ENCODE measurements at places on chromosomes 2 and 18. TPM values are rescaled to one million over a fixed set of nuclear protein-coding genes. Genes with fewer than 3 reads are reported as not detected.

NEU2 gene
- not detected for polyA plus RNA-seq

DNA sequence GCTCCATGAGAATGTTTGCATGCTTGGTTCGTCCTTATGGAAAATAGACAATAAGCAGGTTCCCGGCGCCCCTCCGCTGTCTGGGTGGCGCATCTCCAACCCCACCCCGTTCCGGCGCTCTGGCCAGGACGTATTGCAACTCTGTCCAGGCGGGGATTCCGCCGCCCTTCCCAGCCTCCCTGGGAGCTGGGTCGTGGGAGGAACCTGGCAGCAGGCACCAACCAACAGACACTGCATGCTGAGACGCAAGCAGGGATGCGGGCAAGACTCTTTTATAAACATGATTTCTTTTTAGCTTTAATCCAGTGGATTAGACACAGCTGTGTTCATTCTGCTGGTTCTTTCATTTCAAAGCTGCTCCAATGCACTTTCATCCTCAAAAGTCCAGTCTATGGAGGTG is 240.2 kb downstream of the SH3BP4 start:
- DNase-seq, result no peak

ALLC gene
- polyA plus RNA-seq, result 0.87 TPM

GRCh38 chr2:168663993-168664392 is 138.4 kb upstream of the NOSTRIN start:
- no peak for DNase-seq

SATB2 gene
- 0.73 TPM for polyA plus RNA-seq

DNA sequence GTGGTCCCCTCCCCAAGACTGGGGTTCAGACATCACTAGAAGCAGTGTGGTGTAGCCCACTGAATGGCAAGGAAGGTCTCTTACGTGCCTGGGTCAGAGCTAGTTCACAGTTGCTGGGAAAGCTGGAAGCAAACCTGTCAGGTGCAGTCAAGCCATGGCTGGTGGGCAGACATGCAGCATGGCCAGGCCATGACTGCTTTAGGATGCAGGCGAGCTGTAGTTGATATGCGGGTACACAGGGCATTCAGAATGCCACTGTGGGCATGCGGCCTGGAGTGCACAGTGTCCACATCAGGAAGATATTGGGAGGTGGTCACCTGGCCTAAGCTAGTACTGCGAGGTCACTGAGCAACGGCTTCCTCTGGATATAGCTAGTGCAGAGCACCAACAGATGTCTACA is 11.8 kb upstream of the SLC9A4 start:
- no peak for DNase-seq

DNA sequence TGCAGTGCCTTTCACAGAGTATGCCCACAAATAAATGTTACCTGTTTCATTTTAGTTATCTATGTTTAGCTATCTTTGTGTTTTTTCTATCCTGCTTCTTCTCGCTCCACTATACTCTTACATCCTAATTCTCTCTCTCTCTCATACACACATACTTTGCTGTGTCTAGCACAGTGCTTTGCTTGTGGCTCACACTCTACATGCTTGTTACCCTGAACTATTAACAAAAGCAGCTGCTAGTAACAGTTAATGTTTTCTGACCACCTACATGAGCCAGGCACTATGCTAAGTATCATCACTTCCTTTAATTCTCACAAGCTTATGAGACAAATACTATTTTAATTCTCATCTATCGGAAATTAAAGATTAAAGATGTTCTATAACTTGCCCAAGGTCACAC is 390.5 kb upstream of the HNRNPA3 start:
- no peak for DNase-seq

DCDC2C gene
- 0.21 TPM for polyA plus RNA-seq

RAB6D gene
- 0.21 TPM for polyA plus RNA-seq

DNA sequence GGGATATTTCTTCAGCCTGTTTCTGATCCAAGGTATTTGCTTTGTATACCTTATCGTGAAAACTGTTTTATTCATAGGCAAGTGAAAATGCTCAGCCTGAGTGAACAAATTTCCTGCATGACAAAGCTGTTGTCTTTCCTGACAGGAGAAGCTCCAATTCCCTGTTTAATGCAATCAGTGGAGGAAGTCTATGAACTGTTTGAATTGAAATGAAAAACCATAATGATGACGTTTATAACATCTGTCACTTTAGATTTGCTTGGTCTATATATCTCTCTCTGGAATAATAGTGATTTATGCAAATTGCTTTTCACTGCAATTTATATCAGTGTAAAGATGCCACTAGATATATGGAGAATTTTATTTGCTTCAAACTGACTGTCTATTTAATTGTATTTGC is 239.4 kb upstream of the HNMT start:
- no peak for DNase-seq

- no peak for DNase-seq
Observed at GRCh38 chr2:15772086-15772595, 168.2 kb upstream of the MYCN start.

DNA sequence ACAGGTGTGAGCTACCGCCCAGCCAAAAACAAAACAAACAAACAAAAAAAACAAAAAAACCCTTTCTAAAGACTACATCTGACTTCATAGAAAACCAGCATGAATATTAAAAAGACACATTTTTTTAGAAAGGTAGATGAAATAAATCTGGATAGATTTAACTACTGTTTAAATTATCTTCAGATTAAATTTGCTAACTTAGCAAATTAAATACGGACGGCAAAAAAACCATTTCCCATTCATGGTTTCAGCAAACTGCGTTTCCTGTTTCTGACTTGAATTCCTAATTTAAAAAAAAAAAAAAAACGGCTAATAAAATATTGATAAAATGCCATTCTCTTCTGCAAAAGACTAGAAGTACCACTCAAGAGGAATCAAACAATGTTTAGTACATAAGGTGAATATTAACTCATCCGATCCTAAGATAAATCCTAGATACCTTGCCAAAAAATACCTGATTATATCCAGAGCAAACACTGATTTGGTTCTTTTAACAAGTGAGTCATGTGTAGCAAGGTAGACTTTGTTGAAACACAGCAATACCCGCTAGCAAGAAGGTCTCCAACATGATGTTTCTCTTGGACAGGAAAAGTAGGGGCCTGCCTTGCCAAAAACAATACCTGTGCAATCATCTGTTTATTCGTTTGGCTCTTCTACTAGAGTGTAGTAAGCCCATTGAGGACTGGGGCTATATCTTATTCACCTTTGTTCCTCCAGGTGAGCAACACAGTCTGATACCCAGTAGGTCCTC is 96.2 kb downstream of the BARD1 start:
- no peak for DNase-seq

IL1RL1 gene
- polyA plus RNA-seq, result 2.3 TPM

DNA sequence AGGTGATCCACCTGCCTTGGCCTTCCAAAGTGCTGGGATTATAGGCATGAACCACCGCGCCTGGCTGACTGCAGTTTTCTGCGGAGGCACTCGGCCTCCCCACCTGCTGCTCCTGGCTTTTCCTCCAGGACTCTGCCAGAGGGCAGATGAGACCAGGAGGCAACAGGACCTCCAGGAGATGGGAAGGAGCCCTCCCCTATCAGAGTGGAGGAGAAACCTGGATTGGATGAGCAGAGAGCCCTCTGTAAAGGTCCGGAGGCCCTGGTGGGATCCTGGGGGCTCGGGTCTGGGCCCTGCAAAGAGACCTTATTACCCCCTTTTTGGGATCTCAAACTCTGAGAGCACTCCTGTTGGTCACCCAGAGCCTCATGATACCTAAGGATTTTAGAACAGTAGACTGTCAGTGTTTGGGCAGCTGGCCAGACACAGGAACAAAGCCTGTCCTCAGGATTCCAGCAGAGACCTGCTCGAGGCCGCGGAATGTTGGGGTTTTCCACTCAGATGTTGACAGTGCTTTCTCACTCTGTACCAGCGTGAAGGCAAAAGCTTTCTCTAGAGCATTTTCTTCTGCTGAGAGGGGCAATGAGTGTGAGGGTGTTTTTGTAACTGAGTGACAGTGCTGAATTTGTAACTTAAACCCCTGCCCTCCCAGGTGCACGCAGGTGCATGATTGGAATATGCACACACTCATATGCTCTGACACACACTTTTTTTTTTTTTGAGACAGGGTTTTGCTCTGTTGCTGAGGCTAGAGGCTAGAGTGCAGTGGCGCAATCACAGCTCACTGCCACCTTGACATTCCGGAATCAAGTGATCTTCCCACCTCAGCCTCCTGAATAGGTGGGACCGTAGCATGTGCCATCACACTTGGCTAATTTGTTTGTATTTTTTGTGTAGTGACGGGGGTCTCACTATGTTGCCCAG is 48.4 kb downstream of the NPPC start:
- no peak for DNase-seq

DNA sequence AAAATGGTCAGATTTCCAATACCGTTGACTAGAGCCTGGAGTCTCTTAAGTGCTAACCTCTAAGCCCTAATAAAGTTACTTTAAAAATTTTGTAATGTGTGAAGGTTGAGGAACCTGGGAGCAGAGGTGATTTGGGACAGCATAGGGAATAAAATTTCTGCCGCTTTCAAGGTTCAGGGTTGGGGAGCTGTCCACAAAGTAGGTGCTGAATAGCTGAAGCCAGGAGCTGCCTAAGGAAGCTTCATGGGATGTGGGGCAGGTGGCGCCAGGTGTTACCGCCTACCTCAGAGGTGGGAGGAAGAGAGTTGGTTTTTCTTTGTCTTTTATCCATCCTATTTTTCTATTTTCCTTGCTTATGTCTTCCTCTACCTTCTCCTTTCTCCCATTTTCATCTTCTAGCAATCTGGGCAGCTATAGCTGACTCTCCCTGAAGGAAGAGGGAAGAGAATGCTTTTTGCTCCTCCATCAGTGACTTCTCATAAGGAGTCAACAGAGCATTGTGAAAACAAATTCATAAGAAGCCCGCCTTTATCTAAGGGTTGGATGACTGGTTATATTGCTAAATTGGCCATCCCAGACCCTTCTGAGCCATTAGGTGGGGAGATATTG is 178.7 kb downstream of the CLIP4 start:
- DNase-seq, result peak; percentile 27

DNA sequence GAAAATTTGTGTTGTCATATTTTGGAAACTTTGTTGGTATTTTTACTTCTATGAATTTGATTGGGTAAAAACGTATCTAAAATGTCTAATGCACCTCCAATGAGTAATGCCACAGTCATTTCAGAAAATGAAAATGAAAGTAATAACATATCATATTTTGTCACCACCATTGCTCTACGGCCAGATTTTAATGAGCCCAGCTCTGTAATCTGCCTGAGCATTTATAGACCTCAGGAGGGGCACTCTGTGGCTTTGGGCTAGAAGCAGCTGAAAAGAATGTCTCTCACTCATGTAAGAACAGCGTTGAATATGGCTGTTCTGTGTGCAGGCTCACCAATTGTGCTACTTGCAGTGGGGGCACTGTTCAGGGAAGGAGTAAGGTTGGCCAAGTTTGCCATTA is 32.7 kb upstream of the ABCA12 start:
- no peak for DNase-seq

TMEM17 gene
- 1.9 TPM for polyA plus RNA-seq

DNA sequence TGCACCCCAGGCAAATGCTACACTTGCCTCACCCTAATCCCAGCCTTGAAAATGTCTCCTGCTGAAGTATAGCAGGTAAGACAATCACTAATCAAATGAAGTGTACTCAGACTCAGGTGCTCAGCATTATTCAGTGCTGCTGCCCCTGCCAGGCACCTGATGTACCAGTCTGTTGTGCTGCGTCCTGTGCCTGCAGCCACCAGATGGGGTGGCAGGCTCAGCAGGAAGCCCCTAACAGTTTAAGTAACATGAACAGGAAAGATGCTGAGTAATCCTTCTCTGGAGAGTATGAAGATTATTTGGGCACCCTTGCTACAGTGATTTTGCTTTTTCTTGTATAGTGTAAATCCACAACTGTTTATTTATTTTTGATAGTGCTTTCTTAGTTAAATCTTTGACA is 69.1 kb downstream of the TACR1 start:
- DNase-seq, result no peak

DNA sequence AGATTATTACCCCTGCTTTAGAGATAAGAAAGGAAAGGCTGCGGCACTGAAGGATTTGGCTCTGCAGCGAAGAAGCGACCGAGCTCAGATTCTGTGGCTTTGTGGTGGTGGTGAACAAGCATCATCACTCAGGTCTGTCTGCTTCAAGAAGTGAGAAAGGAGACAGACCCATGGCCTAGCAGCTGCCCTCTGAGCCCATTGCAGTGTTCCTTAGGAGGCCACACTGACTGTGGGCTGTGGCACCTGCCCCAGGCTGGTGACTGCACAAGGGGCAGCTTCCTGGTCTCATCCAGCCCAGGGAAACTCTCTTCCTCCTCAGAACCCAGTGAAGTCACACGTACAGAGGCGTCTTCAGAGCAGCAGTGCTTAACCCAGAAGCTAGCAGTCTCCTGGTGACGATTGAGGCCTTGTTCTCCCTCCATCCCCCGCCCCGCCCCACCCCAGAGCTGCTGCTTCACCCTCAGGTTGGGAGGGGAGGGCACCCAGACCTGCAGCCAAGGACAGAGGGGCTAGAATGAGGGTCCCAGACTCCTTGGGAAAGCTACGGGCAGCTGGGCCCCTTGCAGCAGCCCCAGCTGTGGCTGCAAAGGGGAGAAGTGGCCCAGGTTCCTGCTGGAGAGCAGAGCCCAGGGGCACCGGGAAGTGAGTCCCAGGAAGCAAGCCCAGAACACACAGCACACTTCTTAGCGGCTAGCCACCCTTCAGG is 22.2 kb downstream of the BIN1 start:
- peak; percentile 54 for DNase-seq

PPP1R7 gene
- 63.7 TPM for polyA plus RNA-seq

DNA sequence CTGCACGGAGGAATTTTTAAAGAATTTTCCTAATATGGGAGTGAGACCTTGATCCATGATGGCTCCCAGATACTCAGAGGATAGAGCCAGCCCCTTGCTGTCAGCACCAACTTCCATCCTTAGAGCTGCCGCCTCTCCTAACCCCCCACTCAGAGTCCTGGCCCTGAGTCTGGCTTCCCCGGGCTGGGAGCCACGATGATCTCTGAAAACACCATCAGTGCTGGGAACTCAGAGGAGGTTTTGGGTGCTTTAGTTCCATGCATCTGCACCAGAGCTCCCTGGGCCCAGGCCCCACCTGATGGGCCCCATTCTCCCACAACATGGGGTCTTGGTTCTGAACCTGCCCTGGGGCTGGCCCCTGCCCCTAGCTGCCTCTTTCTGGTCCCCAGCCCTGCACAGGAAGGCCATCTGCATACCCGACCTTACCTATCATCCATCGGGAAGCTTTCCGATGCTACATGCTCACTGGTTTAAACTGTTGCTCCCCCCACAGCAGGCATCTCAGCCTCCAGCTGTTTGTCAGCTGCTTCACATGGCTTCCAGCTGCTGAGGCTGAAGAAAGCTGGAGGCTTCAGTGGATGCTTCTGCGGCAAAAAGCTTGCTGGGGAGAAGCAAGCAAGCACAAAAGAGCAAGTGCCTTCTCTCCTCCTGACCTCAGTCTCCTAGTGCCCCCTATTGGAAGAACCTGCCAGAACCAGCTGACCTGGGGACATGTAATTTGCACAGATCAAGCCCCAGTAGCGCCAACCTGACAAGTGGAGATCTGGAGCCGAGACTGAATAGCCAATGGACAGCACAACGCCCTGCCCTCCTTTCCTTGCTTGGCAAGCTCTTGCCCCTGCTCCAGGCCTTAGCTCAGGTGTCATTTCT is 24.2 kb upstream of the RHOB start:
- DNase-seq, result no peak

GRCh38 chr2:149562324-149562723 is 25.3 kb downstream of the MMADHC start:
- no peak for DNase-seq

Measured in thymus (tissue), 14 donors.